ENCODE measurements at places on chromosomes 3 and 15.
A peak's percentile ranks its signal among the peaks of the same experiment; 100 is the strongest.

- DNase-seq, result no peak
These were observed 155.2 kb downstream of the XXYLT1 start for GRCh38 chr3:195115600-195116406.

DNA sequence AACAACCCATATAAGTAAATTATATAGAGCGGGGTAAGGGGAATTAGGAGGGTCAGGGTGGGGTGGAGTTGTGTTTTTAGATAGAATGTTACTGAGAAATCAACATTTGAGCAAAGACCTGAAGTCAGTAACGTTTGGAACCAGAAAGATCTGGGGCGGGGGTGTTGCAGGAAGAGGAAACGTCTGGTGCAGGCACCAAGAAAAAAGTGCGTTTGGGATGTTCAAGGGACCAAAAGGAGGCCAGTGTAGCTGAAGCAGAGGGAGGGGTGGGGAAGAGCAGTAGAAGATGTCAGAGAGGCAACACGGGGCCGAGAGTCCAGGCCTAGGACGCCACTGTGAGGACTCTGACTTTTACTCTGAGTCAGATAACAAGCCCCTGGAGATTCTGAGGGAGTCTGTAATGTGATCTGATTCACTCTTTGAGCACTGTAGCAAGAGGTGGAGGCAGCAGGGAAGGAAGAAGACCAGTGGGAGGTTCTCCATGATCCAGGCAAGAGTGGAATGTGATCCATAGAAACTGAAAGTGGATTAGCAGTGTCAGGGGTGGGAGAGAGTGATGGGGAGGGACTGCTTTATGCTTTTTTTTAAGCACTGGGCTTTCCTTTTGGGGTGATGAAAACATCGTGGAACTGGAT, 179.3 kb upstream of the CHRM5 start:
- no peak for DNase-seq

DNA sequence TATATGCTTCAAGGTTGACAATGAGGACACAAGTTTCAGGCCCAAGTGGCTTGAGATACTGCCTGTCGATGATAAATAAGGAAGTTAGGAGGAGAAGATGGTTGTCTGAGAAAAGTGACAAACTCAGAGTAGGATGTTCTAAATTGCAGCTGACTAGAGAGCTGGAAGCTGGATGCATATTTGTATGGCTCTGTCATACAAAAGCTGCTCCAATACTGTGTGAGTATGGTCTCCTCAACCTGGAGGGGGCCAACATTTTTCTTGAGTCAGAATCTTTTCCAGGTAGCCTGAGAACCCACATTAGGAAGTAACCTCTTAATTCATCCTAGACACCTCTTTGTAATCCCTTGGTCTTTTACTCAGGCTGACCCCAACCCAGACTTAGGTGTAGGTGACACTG, 28.4 kb upstream of the TPRG1 start:
- no peak for DNase-seq

GRCh38 chr15:46938169-46938568, 779.1 kb upstream of the SEMA6D start:
- no peak for DNase-seq

DNA sequence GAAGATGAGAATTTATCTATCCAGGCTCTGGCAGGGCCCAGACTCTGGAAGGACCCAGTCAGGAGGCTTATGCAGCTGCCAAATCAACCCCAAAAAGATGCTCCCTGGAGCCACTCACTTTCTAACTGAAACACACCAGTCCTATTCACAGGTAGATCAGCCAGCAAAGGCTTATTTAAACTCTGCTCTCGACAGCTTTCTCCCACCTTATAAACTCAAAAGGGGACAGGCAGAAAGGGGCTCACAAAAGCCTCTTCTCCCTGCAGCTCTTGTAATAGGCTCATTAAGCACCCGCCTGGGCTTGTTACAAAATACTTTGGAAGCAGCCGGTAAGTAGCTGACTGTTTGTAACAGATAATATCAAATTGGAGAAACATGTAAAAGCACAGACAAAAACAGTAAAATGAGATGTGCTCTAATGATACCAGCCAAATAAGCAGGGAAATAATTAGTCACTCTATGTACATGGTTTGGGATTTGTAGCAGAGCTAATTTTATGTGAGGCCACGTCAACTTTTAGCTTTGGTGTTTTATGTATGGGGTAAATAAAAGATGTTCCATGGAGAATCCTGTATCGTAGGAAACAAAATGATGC, 213.8 kb downstream of the NR2F2 start:
- DNase-seq, result no peak

DNA sequence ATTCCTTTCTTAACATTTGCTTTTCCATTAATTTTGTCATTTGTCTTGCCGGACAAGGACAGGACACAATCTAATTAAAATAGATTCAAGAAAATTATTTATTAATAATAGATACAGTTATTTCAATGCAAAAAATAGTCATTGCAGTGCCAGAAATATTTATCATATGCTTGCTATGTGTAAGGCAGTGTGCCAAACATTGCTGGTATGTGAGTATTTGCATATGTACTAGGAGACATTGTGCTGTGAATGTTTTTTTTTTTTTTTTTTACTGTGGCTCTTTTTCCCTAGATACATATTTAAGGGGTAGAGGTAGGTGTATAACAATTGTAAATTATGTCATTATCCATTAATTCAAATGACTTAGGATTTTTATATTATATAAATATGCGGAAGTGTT, 23.3 kb downstream of the SPRED1 start:
- peak; percentile 33 for DNase-seq

- no peak for DNase-seq
These were observed 15.6 kb upstream of the RAP2B start for GRCh38 chr3:153146191-153147053.

DNA sequence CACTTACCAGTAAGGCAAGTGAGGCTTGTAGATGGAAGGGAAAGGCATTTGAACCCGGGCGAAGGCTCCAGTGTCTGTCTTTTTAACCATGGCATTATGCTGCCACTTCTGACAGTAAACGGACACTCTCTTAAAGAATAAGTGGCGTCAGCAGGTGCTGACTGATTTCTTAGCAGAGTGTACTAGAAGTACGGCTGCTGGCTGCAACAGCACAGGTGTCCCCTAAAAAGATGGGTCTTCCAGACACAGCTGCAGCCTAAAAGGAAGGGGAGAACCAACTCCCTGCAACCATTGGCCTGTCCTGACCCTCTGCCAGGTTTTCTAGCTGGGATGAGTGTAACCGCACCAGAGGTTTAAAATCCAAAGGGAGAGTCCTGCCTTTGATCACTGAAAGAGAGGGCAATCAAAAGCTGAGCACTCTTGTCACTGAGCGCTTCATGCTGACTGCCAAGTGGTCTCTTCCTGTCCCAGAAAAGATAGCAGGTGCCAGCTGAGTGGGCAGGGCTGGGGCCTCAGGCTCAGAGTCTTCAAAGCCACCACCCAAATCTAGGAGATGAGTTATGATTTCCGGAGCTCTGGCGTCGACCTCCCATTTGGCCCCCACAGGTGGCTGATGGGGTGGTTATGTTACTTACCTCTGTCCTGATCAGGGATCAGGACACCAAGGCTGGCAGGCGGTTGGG, 255.8 kb downstream of the SLCO3A1 start:
- no peak for DNase-seq

GRCh38 chr15:87155771-87156170, 1076.1 kb downstream of the AGBL1 start:
- DNase-seq, result no peak

GRCh38 chr3:35929158-35929557, 289.8 kb downstream of the ARPP21 start:
- DNase-seq, result no peak

GRCh38 chr3:151578495-151578894, 117.6 kb upstream of the IGSF10 start:
- no peak for DNase-seq

Data from fibroblast of the conjunctiva (primary cell).